ENCODE measurements at places on chromosomes 7 and 10. TPM values are rescaled to one million over a fixed set of nuclear protein-coding genes. Genes with fewer than 3 reads are reported as not detected.

DNA sequence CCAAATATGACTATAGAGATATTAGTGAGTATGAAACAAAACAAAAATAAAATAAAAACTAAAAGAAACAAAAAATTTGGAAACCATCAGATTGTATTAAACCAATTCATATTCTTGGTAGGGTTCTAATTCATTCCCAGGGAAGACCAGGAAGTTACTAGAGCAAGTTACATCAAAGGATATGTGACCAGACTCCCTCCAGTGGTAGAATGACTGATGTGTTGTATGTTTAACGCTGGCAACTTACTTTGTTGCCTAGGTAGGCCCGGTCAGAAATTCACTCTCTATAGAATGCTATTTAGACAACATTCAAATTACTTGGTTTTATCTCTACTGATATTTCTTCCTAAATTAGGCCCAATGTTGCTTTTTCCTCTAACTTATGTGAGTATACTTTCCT, 5.2 kb downstream of the PHYHIPL start:
- DNase-seq = peak; percentile 72

Gene CC2D2B
- not detected for total RNA-seq

Gene PGAM2
- not detected for total RNA-seq

Gene OR2A12
- total RNA-seq = not detected

- DNase-seq = no peak
These were observed 74.5 kb downstream of the LRMDA start for GRCh38 chr10:75505840-75506506.

Gene SEMA3E
- total RNA-seq = 5.6 TPM

DNA sequence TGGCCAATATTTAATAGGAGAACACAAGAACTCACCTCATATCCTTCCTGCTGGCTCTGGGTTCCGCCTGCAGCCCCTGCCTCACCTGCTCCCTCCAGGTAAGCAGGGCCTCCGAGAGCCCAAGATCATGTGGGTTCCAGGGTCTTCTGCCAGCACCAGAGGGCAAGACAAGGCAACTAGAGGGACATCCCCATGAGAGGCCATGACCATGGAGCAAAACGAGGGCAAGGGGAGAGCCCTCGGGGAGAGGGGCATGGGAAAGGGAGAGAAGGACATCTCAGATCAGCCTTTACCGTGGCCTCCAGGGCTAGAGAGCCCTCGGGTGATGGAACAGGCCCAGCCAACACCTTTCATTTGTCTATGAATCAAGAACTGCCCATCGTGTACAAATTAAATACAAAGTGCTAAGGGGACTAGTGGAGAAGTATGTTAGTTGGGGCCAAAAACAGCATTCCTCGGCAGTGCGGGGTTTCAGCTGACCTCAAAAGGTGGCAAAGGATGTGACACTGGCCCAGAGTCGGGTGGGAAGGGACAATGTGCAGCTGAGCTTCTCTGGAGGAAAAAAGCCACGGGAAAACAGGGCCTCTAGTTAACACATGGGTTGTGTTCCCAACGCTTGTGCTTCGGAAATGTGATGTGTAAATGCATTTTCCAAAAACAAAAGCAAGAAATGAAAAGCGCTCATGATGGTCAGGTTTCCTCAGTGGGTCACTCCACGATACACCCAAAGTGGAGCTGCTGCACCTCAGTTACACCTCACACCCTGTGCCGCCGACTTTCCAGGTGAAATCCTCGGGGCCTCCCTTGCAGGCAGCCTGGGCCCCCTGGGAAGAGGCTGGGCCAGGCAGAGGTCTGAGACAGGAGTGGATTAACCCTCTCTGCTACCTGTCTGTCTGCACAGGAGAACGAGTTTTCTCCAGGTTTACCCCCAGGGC, 2.0 kb downstream of the AOC1 start:
- DNase-seq = no peak

Gene DGKI
- total RNA-seq = not detected

- no peak for DNase-seq
These were observed 46.1 kb upstream of the MTPN start for GRCh38 chr7:136023134-136023869.

DNA sequence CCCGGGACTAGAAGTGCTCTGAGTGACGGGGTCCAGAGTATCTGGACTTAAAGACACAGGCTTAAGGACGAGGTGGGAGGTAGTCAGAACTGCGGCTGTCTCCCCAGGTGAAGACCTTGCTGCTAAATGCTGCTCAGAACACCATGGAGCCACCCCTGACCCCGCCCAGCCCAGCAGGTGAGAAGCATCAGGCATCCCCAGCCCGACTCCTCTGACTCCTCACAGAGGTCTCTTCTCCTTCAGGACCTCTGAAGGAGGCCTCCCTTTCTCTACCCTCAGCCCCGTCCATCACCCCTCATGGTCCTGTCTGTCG, 5.8 kb downstream of the NFKB2 start:
- no peak for DNase-seq

DNA sequence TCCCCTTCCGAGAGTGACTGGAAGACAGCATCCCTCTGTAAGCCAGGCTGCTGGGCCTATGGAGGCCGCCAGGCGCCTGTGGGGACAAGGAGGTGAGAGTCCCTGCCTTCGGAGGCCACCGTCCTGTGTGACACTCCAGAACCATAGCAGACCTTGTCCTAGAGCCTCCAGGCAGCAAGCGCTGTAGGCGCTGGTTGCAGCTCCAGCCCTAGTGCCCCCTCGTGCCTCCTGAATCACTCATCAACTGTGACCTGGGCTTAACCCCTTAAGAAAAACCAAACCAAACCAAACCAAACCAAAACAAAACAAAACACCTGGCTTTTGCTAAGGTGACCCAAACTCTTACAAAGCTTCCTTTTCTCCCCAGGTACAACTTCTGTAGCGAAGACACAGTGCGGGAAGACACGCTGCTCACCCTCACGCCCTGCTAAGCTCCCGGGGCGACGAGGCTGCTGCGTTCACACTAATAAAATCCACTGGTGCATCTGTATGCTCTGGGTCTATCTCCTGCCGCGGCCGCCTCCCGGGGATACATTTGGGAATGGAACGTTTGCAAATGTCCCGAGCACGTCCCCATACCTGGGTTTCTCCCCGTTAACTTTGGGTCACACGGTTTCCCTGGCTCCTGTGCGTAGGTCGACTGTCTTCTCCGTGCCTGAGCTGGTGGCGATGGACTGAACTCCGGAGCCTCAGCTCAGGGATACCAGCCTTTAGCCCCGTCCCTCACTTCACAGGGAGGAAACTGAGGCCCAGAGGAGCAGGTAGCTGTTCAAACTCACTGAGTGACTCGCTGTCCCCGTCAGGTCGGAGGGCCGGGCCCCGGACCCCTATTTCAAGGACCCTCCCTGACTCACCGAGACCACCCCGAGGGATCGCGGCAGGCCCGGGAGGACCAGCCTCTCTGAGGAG, 11.8 kb upstream of the PNLIPRP2 start:
- DNase-seq = no peak

GRCh38 chr10:35363587-35363986, 27.3 kb downstream of the CCNY start:
- no peak for DNase-seq

Gene NUTM2E
- total RNA-seq = not detected

GRCh38 chr7:123492485-123492884, 41.9 kb downstream of the IQUB start:
- peak; percentile 7 for DNase-seq

Gene SPDYE8
- total RNA-seq = not detected

GRCh38 chr7:134317434-134317833, 704 bp upstream of the SLC35B4 start:
- peak; percentile 4 for DNase-seq

DNA sequence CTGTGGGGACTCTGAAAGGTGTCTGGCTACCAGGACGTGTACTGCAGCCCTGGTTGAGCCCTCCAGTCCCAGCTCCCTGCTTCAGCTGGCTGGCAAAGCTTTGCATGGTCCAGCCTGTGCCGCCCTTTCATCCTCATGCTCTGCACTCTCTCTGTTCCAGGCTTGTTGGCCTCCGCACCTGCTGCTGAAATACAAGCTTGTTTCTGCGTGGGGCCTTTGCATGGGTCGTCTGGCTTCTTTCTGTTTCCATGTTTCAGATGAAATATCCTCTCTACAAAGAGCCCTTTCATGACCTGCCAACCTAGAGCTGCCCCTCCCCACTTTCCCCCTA, 45.9 kb downstream of the TSPAN15 start:
- DNase-seq = no peak

- DNase-seq = no peak
These were observed 584.4 kb downstream of the TCERG1L start for GRCh38 chr10:130726996-130727725.

Gene CAPZA2
- 61.7 TPM for total RNA-seq

- no peak for DNase-seq
These were observed 40.3 kb upstream of the GTF2I start for GRCh38 chr7:74617180-74617744.

DNA sequence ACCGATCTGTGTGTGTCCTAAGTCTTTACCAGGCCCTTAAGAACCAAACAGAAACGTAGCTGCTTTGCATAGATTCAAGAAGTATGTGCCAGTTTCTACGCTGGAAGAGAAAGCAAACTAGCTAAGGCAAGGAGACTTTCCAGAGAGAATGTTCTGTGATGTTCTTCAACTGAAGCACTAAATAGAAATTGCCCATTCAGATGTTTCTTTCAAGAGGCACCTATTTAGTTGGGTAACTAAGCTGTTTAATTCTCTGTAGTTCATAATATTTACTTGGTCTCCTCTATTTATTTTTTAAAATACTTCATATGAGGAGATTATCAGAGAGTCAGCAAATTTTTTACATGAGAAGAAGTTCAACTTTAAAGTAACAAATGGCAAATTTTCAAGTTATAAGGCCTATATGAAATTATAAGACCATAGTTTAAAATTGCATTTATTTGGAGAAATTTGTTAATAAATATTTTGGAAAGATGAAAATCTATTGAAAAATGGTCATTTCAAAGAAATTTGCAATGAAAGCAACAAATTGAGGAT, 279.0 kb downstream of the NEBL start:
- DNase-seq = no peak

- DNase-seq = no peak
These were observed 11.1 kb upstream of the CUL1 start for GRCh38 chr7:148687555-148687954.

Gene SH2D4B
- total RNA-seq = not detected

GRCh38 chr10:20473023-20473760, 423.9 kb downstream of the NEBL start:
- DNase-seq = no peak

Gene PDZD7
- 7.4 TPM for total RNA-seq

Gene UNCX
- total RNA-seq = not detected

DNA sequence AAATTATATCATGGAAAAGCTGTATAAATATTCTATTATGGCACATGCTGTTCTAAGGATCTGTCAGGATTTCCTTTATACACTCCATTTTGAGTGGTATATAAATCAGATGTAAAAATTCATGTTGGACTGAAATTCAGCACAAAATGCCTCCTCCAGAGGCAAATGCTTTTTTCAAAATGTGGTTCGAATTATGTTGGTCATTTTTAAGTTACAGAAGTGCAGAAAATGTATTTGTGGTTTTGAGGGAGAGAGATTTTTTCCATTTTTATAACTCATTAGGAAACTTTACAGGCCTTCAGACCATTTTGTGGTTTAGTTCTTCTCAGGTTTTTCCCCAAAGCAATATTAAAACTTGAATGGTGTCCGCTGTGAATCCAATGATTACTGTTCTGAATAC, 2.9 kb downstream of the PPP1R3A start:
- DNase-seq = no peak

DNA sequence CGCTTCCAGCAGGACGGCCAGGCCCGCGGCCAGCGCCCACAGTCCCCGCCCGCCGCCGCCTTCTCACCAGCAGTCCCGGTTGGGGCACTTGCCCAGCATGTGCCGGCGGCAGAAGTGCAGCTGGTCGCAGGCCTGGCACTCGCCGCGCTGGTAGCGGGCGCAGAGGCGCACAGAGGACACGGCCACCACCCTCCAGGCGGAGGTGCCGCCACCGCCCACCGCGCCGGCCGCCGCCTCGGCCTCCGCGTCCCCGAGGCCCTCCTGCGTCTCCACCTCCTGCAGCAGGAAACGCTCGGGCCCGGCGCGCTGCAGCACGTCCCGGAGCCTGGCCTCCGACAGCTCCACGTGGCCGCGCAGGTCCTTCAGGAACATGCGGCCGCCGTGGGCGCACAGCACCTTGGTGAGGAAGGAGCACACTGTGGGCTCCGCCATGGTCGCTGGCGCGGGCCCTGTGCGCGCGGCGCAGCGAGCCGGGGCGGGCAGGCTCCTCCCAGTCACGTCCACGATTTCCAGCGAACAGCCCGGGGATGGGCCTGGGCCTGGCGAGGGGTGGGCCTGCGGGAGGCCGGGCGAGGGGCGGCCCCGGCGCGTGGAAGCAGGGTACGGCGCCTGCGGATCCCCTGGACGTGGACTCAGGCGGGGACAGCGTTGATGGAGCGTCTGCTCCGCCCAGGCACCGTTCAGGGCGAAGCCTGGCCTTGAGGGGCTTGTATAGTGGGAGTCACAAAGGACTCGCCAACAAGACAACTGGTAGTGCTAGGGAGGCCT, at the start of gene ZC3HAV1L:
TSS of gene ZC3HAV1L (minus strand) at position 457 of the 768 bp plus-strand sequence. CDS start at position 432, 25 bp downstream.
- peak; percentile 60 for DNase-seq

DNA sequence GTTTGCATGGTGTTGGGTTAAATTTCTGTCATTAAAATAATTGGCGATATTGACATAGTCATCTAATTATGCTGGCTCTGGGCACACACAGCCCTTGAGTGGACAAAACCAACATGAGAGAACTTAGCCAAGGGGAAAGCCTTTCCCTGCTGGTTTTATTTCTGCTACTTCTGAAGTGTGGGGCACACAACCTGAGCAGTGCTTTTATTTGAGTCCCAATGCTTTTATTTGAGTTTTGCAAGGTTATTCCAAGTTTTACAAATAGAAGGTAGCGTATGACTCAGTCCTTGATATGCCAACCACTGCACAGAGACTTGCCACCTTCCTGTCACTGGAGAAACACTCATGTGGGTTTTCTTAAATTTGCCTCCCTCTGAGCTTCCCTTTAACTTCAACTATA, 145.7 kb downstream of the EGFR start:
- no peak for DNase-seq

DNA sequence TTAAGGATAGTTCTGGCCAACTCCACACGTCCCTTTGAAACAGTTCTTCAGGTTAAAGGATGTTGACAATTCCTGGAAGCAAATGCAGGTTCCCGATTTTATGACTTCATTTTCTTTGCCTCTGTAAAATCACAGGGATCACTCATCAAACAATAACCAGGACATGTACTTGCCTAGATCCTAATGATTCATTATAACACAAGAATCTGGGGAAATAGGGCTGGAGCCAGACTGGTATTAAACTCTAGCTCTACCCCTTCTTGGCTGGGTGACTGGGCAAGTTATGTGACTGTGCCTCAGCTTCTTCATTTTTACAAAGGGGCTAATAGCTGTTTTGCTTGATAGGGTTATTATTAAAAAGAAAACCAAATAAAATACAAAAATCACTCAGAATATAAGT, 56.0 kb upstream of the KCND2 start:
- no peak for DNase-seq

DNA sequence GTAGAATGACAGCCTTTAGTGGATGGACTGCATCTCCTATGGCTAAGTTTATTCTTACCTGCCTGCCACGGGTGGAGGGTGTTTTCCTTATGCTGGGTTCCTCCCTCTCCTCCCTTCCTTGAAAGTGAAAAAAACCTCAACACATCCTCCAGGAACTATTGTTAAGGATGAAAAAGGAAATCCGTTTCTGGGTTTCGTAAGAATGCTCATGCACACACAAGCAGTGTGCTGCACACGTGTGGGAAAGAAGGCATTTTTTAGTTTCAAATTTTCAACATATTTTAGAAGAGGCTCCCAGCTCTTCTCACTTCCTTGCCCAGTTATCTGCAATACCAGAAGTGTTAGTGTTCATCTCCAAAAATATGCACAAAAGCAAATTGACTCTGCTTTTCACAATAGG, 90.6 kb downstream of the FAM171A1 start:
- DNase-seq = no peak

GRCh38 chr10:34298346-34298818, 516.7 kb downstream of the PARD3 start:
- no peak for DNase-seq

Gene LYZL2
- not detected for total RNA-seq

- no peak for DNase-seq
These were observed 128.6 kb downstream of the TRRAP start for GRCh38 chr7:99006739-99007424.
